ENCODE measurements at places on chromosomes 13 and 19.
A peak's percentile ranks its signal among the peaks of the same experiment; 100 is the strongest.

GRCh38 chr13:50365408-50366391 is 350.5 kb downstream of the KCNRG start:
- DNase-seq, result no peak

- no peak for DNase-seq
Measured at GRCh38 chr19:49393881-49394280, 5.8 kb downstream of the KASH5 start.

- DNase-seq, result peak; percentile 30
Measured at GRCh38 chr13:22915442-22916082, 265.2 kb upstream of the SGCG start.

- no peak for DNase-seq
Measured at GRCh38 chr19:40326201-40326600, 22.0 kb downstream of the C19orf47 start.

GRCh38 chr13:90415902-90416301 is 931.6 kb upstream of the MIR17HG start:
- DNase-seq, result no peak

DNA sequence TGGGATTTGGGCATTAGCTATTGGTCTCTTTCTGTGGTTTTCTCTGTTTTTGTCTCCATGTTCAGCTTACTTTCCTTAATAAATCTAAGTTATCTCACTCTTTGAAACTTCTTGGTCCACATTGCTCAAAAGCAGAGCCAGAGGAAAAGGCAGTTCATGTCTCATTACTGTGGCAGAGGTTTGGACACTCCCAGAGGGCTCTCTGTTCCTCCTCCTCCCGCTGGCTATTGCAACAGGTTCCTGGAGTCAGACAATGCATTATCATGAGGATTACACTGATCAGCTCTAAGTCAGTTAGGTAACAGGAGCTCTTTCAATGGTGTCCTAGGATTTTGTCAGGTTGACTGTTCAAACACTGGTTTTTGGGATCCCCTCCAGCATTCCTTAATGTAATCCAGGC is 298.8 kb downstream of the NDFIP2 start:
- DNase-seq, result no peak

GRCh38 chr19:39818626-39819097 is 15.3 kb downstream of the DYRK1B start:
- no peak for DNase-seq

Measured in iPS DF 19.7 (cell line).